Heart left ventricle (tissue), 16 donors: ENCODE measurements at places on chromosomes 6 and 20.

GRCh38 chr6:17580518-17581048, 19.5 kb upstream of the FAM8A1 start:
- peak; percentile 67 for DNase-seq
- peak overlapping the region; percentile 60 for H3K4me3 ChIP-seq
- no peaks in the 10 kb centered on the region for H3K36me3 ChIP-seq
- no peaks in the 10 kb centered on the region for H3K4me1 ChIP-seq
- H3K27ac ChIP-seq, result peak overlapping the region; percentile 50

DNA sequence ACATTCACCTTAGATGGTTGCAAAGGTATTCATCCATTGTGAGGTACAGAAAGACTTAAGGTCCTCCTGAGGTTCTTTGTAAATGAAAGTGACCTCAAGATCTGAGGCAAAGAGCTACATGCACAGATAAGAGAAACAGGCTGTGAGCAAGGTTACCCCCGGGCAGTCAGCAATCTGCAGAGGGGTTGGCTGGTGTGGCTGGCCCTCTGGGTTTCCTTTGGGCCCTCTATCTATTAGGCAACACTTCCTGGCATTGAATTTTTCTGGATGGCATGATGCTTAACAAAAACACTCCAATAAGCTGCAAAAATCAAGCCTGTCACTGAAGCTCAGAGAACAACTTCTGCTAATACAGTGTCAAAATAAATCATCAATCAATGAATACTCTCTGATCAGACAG, 48.9 kb upstream of the RALGAPA2 start:
- H3K36me3 ChIP-seq, result no peaks in the 10 kb centered on the region
- no peak overlapping the region for H3K27ac ChIP-seq
- no peaks in the 10 kb centered on the region for H3K27me3 ChIP-seq
- peaks cover 5% of the 10 kb centered on the region for H3K4me1 ChIP-seq
- DNase-seq, result no peak

DNA sequence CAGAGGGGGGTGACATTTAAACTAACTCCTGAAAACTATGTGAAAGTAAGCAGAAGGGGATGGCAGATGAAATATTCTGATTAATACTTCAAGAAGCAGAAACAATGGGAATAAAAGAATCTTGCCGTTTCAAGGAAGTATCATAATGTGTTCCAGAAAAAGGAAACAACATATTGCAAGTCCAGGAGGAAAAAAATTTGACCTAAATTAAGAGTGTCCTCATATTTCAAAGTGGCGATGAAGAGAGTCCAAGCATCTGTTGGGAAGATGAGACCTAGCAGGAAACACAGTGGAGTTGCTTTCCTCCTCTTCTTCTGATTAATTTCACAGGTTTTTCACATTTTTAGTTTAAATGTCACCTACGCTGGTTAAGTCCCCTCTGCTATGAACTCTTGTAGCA, 45.6 kb upstream of the TNFAIP3 start:
- H3K4me3 ChIP-seq, result no peak overlapping the region
- H3K36me3 ChIP-seq, result no peaks in the 10 kb centered on the region
- no peaks in the 10 kb centered on the region for H3K27me3 ChIP-seq
- peaks cover 9% of the 10 kb centered on the region for H3K4me1 ChIP-seq

GRCh38 chr6:88919032-88919431, 44.4 kb downstream of the RNGTT start:
- H3K36me3 ChIP-seq, result peaks cover 14% of the 10 kb centered on the region
- no peaks in the 10 kb centered on the region for H3K27me3 ChIP-seq
- no peak overlapping the region for H3K27ac ChIP-seq
- DNase-seq, result no peak
- no peak overlapping the region for H3K4me3 ChIP-seq

DNA sequence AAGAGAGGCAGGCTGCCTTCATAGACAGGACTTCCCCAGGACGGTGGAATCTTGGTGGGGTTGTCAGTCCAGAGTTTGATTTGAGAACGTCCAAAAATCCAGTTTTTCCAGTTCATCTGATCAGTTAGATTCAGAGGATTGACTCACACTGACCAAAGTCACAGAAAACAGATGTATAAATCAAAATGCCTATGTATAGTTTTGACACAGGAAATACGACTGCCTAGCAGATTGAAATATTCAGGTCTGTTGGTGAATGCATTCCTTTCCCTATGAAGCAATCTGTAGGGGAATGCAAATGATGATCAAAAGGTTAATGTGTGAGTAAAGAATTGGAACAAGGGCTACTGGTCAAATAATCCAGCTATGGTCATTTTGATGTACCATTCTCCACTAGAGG, 29.7 kb upstream of the GFOD1 start:
- H3K4me1 ChIP-seq, result no peaks in the 10 kb centered on the region
- H3K27me3 ChIP-seq, result no peaks in the 10 kb centered on the region
- no peak overlapping the region for H3K27ac ChIP-seq
- H3K4me3 ChIP-seq, result no peak overlapping the region
- no peak for DNase-seq
- H3K36me3 ChIP-seq, result no peaks in the 10 kb centered on the region

DNA sequence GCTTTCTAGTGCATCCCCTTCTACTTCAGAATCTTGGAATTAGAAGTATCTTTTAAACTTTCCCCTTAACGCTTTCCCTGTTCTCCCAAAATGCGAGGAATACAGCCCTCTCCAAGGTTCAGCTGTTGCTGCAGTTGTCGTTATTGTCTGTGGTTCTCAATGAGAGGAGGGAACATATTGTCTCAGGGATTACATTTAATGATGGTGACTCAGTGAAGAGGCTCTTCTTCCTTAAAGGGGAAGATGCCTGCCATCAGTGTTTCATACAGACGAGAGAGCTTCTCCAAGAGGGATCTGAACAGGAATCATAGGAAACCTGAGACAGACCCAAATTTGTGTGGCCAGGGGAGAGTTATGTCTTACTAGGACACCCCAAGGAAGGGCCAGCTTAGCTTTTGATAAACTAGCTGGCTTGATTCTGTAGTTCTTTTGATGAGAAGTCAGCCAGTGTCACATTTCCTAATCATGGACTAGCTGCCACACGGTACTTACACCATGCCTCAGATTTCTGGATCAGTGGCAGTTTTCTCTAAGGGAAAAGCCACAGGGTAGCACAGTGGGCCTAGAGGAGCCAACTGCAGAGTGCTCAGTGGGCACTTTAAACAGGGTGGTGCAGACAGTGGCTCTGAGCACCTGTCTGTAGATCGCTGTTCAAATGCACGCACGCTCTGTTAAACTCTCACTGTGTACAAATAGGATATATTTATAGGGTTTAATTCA, 59.7 kb upstream of the TMEM181 start:
- H3K4me1 ChIP-seq, result no peaks in the 10 kb centered on the region
- H3K36me3 ChIP-seq, result peaks cover 57% of the 10 kb centered on the region
- H3K27ac ChIP-seq, result no peak overlapping the region
- no peak for DNase-seq
- no peaks in the 10 kb centered on the region for H3K27me3 ChIP-seq
- H3K4me3 ChIP-seq, result no peak overlapping the region

GRCh38 chr6:23316131-23316530, 746.8 kb downstream of the HDGFL1 start:
- no peak for DNase-seq
- H3K36me3 ChIP-seq, result no peaks in the 10 kb centered on the region
- H3K4me3 ChIP-seq, result no peak overlapping the region
- no peaks in the 10 kb centered on the region for H3K27me3 ChIP-seq

- H3K27me3 ChIP-seq, result no peaks in the 10 kb centered on the region
- no peaks in the 10 kb centered on the region for H3K4me1 ChIP-seq
- H3K36me3 ChIP-seq, result no peaks in the 10 kb centered on the region
- no peak overlapping the region for H3K27ac ChIP-seq
Measured at GRCh38 chr6:88780714-88781389, 182.6 kb downstream of the RNGTT start.

DNA sequence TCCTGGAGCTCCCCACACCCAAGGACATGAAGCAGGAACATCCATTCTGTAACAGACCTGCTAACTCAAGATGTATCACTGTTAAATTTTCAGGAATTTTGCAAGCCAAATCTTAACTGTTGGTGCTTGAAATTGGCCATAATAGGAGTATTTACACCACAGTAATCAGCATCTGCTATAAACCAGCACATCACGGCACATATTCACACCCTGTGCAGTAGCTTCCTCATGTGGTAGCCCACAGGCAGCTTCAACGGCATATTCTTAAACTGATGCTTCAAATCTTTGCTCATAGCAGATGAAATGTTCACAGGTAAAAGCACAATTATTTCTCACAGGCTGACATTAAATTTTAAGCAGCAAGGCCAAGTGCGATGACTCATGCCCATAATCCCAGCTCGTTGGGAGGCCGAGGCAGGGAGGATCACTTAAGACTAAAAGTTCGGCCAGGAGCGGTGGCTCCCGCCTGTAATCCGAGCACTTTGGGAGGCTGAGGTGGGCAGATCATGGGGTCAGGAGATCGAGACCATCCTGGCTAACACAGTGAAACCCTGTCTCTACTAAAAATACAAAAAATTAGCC, 43.5 kb upstream of the LYRM2 start:
- H3K27ac ChIP-seq, result no peak overlapping the region
- no peaks in the 10 kb centered on the region for H3K27me3 ChIP-seq
- peaks cover 100% of the 10 kb centered on the region for H3K36me3 ChIP-seq
- DNase-seq, result no peak
- peaks cover 19% of the 10 kb centered on the region for H3K4me1 ChIP-seq

- H3K4me3 ChIP-seq, result no peak overlapping the region
- H3K27me3 ChIP-seq, result no peaks in the 10 kb centered on the region
- H3K27ac ChIP-seq, result no peak overlapping the region
Measured at GRCh38 chr20:3100480-3100879, 16.0 kb upstream of the AVP start.

- H3K4me1 ChIP-seq, result peaks cover 8% of the 10 kb centered on the region
- no peak overlapping the region for H3K27ac ChIP-seq
- no peaks in the 10 kb centered on the region for H3K27me3 ChIP-seq
- no peak for DNase-seq
Measured at GRCh38 chr6:22098601-22099031, 198.2 kb downstream of the PRL start.

GRCh38 chr6:157946053-157946617, 35.5 kb upstream of the SYNJ2 start:
- no peaks in the 10 kb centered on the region for H3K4me1 ChIP-seq
- DNase-seq, result no peak

- H3K27me3 ChIP-seq, result no peaks in the 10 kb centered on the region
- H3K4me3 ChIP-seq, result no peak overlapping the region
- H3K36me3 ChIP-seq, result no peaks in the 10 kb centered on the region
- no peaks in the 10 kb centered on the region for H3K4me1 ChIP-seq
- H3K27ac ChIP-seq, result no peak overlapping the region
Measured at GRCh38 chr6:77092971-77093370, 370.3 kb downstream of the HTR1B start.

DNA sequence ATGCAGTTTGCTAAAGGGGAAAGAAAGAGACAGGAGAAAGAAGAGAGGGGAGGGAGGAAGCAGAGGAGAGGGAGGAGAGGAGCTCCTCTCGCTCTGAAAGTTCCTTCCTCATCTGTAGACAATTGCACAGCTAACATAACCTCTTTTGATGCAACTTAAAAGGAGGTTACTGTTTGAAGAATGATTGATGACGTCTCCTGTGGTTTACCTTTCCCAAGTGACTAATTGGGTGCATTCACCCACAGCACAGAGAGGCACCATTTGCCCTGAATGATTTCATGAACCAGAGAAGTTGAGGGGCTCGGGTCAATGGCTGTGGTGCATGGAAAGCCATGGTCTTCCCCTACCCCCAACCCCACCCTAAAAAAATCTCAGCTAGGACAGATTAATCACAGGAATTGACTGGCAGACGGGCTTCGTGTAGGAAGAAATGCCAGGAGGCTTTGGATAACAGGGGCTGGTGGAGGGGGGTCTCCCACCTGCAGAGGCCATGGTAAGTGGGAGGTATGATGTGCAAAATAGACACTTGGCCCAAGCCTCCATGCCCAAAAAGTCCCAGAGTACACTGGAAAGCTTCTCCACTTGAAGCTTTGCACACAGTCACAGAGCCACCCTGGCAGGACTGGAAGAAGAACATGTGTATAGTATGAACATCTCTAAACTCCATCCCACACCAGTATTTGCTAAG, 213.7 kb downstream of the ANKRD60 start:
- no peaks in the 10 kb centered on the region for H3K27me3 ChIP-seq
- peak; percentile 1 for DNase-seq
- no peaks in the 10 kb centered on the region for H3K36me3 ChIP-seq

GRCh38 chr6:110874880-110875547, 429 bp downstream of the AMD1 start:
- no peaks in the 10 kb centered on the region for H3K27me3 ChIP-seq
- peak overlapping the region; percentile 91 for H3K4me3 ChIP-seq
- H3K27ac ChIP-seq, result peak overlapping the region; percentile 74
- H3K4me1 ChIP-seq, result peaks cover 23% of the 10 kb centered on the region
- DNase-seq, result no peak
- no peaks in the 10 kb centered on the region for H3K36me3 ChIP-seq

- DNase-seq, result no peak
- H3K27ac ChIP-seq, result no peak overlapping the region
- no peaks in the 10 kb centered on the region for H3K4me1 ChIP-seq
- H3K36me3 ChIP-seq, result no peaks in the 10 kb centered on the region
- no peak overlapping the region for H3K4me3 ChIP-seq
Measured at GRCh38 chr20:22423190-22423832, 161.1 kb downstream of the FOXA2 start.

- H3K27ac ChIP-seq, result no peak overlapping the region
- no peak overlapping the region for H3K4me3 ChIP-seq
- H3K36me3 ChIP-seq, result peaks cover 80% of the 10 kb centered on the region
- no peaks in the 10 kb centered on the region for H3K27me3 ChIP-seq
- no peaks in the 10 kb centered on the region for H3K4me1 ChIP-seq
Measured at GRCh38 chr6:34855463-34855862, 32.4 kb downstream of the TAF11 start.

DNA sequence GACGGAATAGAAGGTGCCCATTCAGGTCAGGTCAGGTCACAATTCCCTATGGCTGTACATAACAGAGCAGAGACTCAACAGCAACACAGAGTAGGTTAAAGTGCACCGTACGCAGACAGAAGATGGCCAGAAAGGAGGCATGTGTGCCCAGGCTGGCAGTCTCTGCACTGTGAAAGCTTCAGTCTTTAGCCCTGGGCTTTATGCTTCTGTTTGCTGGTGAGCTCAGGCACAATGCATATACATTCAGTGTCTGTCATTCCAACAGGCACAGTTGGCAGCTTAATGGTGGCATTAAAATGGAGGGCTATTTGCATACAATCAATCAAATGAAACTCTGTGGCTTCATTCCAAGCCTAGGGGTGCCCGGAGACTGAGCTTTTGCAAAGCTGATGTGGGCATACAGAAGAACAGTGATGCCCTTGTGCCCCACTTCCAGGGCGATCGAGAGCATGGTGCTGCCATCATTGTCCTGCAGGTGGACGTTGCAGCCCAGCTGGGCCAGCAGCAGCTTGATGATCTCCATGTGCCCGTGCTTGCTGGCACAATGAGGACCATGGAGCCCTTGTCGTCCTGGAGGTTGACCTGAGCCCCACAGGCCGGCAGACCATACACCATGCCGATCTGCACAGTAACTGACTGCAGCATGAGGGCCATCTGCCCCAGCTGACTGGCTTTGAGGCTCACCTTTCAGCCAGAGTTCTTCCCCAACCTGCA, 22.4 kb downstream of the TRMT6 start:
- H3K27ac ChIP-seq, result no peak overlapping the region
- H3K4me1 ChIP-seq, result no peaks in the 10 kb centered on the region
- H3K36me3 ChIP-seq, result no peaks in the 10 kb centered on the region

DNA sequence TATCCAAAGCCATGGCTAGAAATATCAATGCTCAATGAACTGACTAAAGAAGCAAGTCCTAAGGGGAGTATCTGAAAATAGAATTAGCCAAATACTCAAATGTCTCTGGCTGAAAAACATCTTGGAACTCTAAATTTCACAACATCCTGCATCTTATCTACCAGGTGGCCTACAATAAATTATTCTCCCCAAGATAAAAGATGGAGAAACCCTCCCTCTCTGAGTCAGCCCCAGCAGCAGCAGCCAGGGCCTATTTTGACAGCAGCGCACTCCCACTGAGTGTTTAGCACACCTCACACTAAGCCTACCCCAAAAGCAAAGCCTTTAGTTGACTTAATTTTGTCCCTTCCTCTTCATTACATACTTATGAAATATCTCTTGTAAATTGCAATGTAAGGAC, 5.9 kb downstream of the CALHM6 start:
- no peaks in the 10 kb centered on the region for H3K36me3 ChIP-seq
- peaks cover 10% of the 10 kb centered on the region for H3K4me1 ChIP-seq
